Liver (tissue), 10 donors: ENCODE measurements at places on chromosomes 1 and 21. TPM values are rescaled to one million over a fixed set of nuclear protein-coding genes. Genes with fewer than 3 reads are reported as not detected.

Gene ALDH9A1
- 42.8 TPM for total RNA-seq

Gene GMEB1
- total RNA-seq = 5.4 TPM

Gene UBE2U
- total RNA-seq = not detected

Gene FMO1
- total RNA-seq = 26.3 TPM

Gene CRYAA
- not detected for total RNA-seq

Gene MED8
- total RNA-seq = 37.6 TPM

Gene RNF186
- 0.33 TPM for total RNA-seq

Gene CD164L2
- not detected for total RNA-seq

Gene TFF2
- total RNA-seq = not detected

Gene AGT
- total RNA-seq = 1,430 TPM

Gene PRAMEF11
- total RNA-seq = not detected

Gene NCMAP
- 4.8 TPM for total RNA-seq

Gene ENSA
- 57.3 TPM for total RNA-seq

Gene CASZ1
- 3.5 TPM for total RNA-seq

Gene INTS7
- total RNA-seq = 12.9 TPM

Gene ERICH3
- total RNA-seq = 0.05 TPM

Gene GOLT1A
- total RNA-seq = 14.1 TPM

Gene EVI5
- total RNA-seq = 24.6 TPM

Gene ANGEL2
- 31.1 TPM for total RNA-seq

Gene MRPS21
- total RNA-seq = 16.7 TPM

Gene NUAK2
- total RNA-seq = 1.3 TPM

Gene PROK1
- total RNA-seq = not detected

Gene IVL
- not detected for total RNA-seq

Gene NTMT2
- not detected for total RNA-seq

Gene RNF207
- total RNA-seq = 7.6 TPM

Gene SLAMF8
- 1.2 TPM for total RNA-seq

Gene KIF21B
- 1.9 TPM for total RNA-seq

Gene ARHGEF16
- total RNA-seq = 5.6 TPM

Gene COL24A1
- total RNA-seq = 0.28 TPM

Gene ACKR1
- total RNA-seq = 0.08 TPM

Gene CACHD1
- 3.3 TPM for total RNA-seq

Gene KRTAP19-1
- not detected for total RNA-seq

Gene KIRREL1
- 6.0 TPM for total RNA-seq

Gene SELP
- 2.7 TPM for total RNA-seq

Gene KCNJ10
- total RNA-seq = 0.50 TPM

Gene TSPAN2
- 1.5 TPM for total RNA-seq

Gene GRIK1
- total RNA-seq = 0.05 TPM

Gene WLS
- total RNA-seq = 3.2 TPM

Gene ATAD3C
- 0.19 TPM for total RNA-seq

Gene CFHR4
- total RNA-seq = 63.0 TPM

Gene SSX2IP
- 8.5 TPM for total RNA-seq

Gene ARHGEF11
- total RNA-seq = 23.7 TPM

Gene KCTD3
- 58.7 TPM for total RNA-seq

Gene GNG12
- 21.8 TPM for total RNA-seq

Gene EFNA3
- total RNA-seq = 0.47 TPM

Gene CLCA1
- not detected for total RNA-seq

Gene HSD11B1
- 226 TPM for total RNA-seq

Gene UBIAD1
- total RNA-seq = 5.4 TPM
